Stimulated activated CD4-positive, alpha-beta T cell treated with anti-CD3 and anti-CD28 coated beads, Interleukin-15, amount 100 ng/mL, for 24 hours (primary cell): ENCODE measurements at places on chromosomes 3 and 15.

- DNase-seq: no peak
Measured at GRCh38 chr3:114460459-114460858, 166.6 kb downstream of the TIGIT start.

GRCh38 chr3:9750556-9751411 lies 1.0 kb downstream of the OGG1 start:
- DNase-seq: peak; percentile 24

DNA sequence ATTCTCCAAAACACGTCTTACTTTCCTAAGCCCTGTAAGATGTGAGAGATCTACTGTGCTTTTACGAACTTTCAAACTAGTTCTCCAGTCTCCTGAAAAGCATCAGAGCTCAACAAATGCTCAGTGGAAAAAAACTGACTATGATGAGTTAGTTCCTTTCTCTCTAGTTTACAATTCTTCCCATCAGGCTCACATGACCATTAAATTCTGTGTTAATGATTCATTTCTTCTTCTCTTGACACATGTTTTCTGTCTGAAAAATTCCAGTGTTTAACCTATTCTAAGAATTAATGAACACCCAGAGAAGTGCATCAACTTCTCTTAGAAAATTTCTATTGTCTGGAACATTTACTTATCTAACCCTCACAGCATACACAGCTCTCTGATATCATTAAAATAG lies 844.3 kb downstream of the SI start:
- no peak for DNase-seq

DNA sequence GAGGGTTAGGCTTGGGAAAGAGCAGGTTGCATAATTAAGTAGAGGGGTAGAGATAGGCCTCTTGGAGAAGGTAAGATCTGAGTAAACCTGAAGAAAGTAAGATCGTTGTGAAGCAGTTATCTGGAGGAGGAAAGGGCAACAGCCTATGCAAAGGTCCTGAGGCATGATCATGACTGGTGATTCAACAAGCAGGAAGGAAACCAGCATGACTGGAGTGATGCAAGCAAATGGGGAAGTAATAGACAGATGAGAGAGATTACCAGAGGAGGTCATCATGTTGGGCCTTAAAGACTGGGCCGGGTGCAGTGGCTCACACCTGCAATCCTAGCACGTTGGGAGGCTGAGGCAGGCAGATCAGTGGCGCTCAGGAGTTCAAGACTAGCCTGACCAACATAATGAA lies 360.2 kb downstream of the EPHB1 start:
- no peak for DNase-seq

DNA sequence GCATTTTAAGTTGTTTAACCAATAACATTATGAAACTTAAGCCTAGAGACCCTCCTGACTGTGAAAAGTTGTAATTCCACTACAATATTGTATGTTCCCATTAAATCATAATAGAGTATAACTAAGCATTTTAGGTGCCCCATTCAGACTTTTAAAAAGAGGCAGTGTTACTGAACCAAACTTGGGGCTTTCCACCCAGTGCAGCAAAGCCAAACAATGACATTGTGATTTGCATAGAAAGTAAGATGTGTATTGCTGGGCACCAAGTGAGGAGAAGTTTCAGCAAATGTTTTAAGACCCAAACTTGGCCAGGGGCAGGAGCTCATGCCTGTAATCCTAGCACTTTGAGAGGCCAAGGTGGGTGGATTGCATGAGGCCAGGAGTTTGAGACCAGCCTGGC lies 706.2 kb downstream of the GRM7 start:
- DNase-seq: no peak
